Stimulated activated CD4-positive, alpha-beta T cell treated with anti-CD3 and anti-CD28 coated beads, Interleukin-12 subunit alpha, Interleukin-12 subunit beta, amount 100 ng/mL, for 24 hours (primary cell): ENCODE measurements at places on chromosomes 16 and 17.

DNA sequence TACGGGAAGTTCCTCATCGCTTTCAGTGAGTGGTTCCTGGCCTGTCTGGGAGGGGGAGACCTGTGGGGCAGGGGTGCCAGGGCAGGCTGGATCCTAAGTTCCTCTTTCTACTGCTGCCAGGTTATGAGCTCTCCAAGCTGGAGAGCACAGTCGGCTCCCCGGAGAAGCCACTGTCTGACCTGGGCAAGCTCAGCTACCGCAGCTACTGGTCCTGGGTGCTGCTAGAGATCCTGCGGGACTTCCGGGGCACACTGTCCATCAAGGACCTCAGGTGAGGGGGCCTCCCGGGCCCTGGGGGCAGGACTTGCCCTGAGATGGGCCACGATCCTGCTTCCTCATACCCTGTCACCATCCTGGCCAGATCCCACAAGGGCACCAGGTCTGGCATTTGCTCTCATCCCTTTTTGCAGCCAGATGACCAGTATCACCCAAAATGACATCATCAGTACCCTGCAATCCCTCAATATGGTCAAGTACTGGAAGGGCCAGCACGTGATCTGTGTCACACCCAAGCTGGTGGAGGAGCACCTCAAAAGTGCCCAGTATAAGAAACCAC, 5.1 kb downstream of the PRSS8 start:
- DNase-seq: no peak

DNA sequence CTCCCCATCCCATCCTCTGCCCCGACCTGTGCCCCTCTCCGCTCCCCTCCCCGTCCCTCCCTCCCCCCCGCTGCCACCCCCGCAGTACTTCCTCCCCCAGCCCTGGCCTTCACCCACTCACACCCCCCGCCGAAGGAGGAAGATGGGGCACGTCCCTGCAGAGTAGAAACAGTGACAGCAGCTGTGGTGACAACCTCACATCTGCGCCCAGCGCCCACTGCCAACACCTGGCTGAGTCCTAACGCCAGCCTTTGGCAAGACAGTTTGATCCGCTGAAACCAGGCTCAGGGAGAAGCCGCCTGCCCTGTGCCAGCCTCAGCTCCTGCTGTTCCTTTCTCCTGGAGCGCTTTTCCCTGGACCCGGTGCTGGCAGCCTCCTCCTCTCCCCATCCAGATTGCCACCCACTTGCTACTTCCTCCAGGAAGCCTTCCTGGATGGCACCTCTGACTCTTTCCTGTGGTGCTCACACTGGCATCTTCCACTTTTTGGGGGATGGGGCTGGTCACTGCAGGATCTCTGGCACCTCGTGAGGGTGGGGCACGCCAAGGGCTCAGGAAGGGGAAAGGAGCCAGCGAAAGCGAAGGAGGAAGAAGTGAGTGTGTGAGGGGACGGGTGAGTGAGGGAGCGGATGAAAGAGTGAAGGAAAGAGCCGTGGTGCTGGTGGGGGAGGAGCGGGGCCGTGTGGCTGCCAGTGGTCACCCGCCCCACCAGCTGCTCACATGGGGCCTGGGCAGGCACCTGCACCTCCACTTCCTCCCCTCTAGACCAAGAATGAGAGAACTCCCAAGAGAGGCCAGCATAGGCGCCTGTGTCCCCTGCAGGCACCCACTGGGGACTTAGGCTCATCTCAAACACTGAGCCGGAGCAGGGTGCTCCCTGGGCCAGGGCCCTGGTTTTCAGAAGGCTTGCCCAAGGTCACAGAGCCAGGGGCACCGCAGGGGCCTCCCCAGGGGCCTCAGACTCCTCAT, 27.0 kb downstream of the ZFPM1 start:
- no peak for DNase-seq

GRCh38 chr17:15382914-15383313, 41.5 kb upstream of the TEKT3 start:
- no peak for DNase-seq

GRCh38 chr17:55334285-55334684, 69.5 kb downstream of the HLF start:
- DNase-seq: no peak

- no peak for DNase-seq
These were observed 803 bp upstream of the TLCD2 start for GRCh38 chr17:1710807-1711553.

DNA sequence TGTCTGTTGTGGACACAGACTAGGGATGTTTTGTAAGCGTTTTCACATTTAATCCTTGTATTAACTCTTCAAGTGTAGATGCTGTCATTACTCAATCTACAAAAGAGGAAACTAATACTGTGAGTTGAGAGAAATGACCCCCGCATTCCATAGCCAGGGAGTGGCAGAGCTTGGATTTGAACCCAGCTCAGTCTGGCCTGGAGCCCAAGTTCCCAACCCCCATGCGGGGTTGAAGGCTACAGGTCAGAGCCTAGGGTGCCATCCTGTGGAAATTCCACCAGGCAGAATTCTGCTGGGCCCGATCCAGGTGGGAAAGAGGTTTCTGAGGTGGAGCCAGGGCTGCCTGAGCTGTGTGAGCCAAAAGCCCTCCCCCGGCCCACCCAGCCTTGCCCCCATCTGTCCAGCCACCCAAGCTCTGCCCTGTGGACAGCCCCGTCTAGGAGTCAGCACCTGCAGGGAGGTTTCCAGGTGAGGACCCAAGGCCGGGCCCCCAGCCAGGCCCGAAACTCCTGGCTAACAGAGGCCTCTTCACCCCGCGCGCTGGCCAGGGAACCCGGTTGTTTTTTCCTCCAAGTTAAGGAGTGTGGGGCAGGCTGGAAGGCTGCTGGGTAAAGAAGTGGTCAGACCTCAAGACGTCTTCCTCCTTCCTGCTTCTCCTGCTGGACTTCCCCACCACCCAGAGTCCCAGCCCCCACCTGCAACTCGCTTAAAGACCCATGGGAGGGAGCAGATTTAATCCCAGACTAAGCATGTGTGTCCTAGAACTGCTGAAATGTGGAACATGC, 5.7 kb downstream of the MMP15 start:
- DNase-seq: no peak
